ENCODE measurements at places on chromosomes 13 and 19. TPM values are rescaled to one million over a fixed set of nuclear protein-coding genes. Genes with fewer than 3 reads are reported as not detected.

Gene TMPRSS9
- total RNA-seq = not detected

- H3K4me3 ChIP-seq = no peak overlapping the region
- H3K4me1 ChIP-seq = no peaks in the 10 kb centered on the region
- H3K27ac ChIP-seq = no peak overlapping the region
- DNase-seq = no peak
- H3K27me3 ChIP-seq = no peaks in the 10 kb centered on the region
Measured at GRCh38 chr19:23406721-23407120, 11.4 kb upstream of the ZNF91 start.

DNA sequence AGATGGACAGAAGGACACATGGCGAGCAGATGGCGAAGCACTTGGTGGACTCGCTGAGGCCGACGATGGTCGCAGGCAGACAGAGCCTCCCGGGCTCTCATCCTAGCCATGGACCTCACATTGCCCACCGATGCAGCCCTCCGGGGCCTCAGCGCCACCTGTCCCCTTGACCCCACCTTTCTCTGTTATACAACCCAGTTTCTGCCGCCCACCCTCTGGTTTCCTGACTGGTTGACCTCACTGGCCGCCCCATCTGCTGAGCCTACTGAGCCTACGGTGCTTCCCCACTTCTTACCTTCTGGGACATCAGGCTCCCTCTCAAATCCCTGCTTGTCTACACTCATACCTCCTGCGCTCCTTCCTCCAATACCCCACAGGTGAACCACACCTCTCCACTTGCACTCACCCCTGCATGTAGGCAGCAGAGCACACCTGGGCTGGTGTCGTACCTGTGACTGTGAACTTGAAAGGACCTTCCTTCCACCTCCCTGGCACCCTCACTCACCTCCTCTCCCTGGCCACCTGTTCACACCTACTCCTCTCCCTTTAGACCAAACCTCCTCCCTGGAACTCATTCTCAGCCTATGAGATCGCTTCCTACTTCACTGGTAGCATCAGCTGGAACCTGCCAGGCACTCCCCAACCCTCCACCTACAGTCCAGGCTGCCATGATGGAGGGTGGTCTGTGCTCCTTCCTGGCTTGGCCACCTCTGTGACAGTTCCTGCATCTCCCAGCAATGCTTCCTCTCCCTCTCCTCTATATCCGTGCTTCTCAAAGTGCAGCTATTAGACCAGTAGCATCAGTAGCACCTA, 36.1 kb downstream of the HPN start:
- no peaks in the 10 kb centered on the region for H3K36me3 ChIP-seq
- no peak for DNase-seq
- H3K27ac ChIP-seq = no peak overlapping the region
- H3K27me3 ChIP-seq = no peaks in the 10 kb centered on the region

GRCh38 chr13:103009051-103009840, 57.0 kb downstream of the SLC10A2 start:
- DNase-seq = no peak
- H3K27me3 ChIP-seq = no peaks in the 10 kb centered on the region
- no peaks in the 10 kb centered on the region for H3K4me1 ChIP-seq
- no peak overlapping the region for H3K4me3 ChIP-seq
- no peak overlapping the region for H3K27ac ChIP-seq
- H3K36me3 ChIP-seq = no peaks in the 10 kb centered on the region

Gene ATP11A
- total RNA-seq = 68.4 TPM

GRCh38 chr19:21699197-21699596, 68.2 kb downstream of the ZNF100 start:
- DNase-seq = no peak
- H3K36me3 ChIP-seq = no peaks in the 10 kb centered on the region
- no peaks in the 10 kb centered on the region for H3K27me3 ChIP-seq
- no peaks in the 10 kb centered on the region for H3K4me1 ChIP-seq

DNA sequence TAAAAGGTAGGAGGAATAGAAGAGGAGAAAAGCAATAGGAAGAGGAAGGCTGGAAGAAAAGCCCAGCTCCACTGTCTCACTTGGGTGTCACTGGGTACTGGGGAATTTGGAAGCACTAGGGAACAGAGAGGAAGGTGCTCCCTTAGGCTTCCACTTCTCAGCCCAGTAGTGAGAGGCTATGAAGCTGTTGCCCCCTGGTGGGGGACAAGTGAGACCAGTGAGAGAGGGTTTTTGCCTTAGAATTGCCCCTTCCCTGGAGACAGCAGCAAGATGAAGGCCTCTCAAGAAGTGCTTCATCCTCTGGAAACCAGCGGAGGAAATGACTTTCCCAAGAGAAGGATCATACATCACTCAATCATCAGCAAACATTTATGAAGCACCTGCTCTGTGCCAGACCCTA, 4.7 kb upstream of the ZNF606 start:
- H3K27ac ChIP-seq = no peak overlapping the region
- H3K4me3 ChIP-seq = no peak overlapping the region
- H3K4me1 ChIP-seq = peaks cover 30% of the 10 kb centered on the region
- DNase-seq = no peak

Gene PRRG2
- total RNA-seq = 1.1 TPM

Data from activated CD4-positive, alpha-beta T cell treated with anti-CD3 and anti-CD28 coated beads, Interleukin-2, amount 10 ng/mL, durations not matched to agents 7 days and 5 days (primary cell).